ENCODE measurements at places on chromosomes 3 and 15. TPM values are rescaled to one million over a fixed set of nuclear protein-coding genes. Genes with fewer than 3 reads are reported as not detected.

CKMT1B gene
- total RNA-seq: 0.66 TPM

GAP43 gene
- not detected for total RNA-seq

ACAN gene
- not detected for total RNA-seq

KNG1 gene
- total RNA-seq: not detected

ASB14 gene
- total RNA-seq: not detected

TUSC7 gene
- total RNA-seq: not detected

LRRC34 gene
- total RNA-seq: 4.7 TPM

SKOR1 gene
- total RNA-seq: 0.09 TPM

DNA sequence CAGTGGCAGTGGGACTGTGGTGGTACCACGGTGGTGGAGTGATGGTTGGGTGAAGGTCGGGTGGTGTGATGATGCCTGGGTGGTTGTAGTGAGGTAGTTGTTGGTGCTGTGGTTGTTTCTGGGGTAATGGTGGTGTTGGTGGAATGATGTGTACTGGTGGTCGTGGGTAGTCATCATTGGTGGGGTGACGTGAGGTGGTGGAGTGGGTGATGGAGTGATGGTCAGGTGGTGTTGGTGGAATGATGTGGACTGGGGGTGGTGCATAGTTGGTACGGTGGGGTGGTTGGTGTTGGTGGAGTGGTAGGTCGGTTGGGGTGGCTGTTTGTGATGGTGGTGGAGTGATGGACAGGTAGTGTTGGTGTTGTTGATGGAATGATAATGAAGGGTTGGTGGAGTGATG, 87.1 kb downstream of the PDCD6IP start:
- peak; percentile 47 for DNase-seq

- no peak for DNase-seq
These were observed 178.8 kb downstream of the ABHD5 start for GRCh38 chr3:43869491-43869890.

DNA sequence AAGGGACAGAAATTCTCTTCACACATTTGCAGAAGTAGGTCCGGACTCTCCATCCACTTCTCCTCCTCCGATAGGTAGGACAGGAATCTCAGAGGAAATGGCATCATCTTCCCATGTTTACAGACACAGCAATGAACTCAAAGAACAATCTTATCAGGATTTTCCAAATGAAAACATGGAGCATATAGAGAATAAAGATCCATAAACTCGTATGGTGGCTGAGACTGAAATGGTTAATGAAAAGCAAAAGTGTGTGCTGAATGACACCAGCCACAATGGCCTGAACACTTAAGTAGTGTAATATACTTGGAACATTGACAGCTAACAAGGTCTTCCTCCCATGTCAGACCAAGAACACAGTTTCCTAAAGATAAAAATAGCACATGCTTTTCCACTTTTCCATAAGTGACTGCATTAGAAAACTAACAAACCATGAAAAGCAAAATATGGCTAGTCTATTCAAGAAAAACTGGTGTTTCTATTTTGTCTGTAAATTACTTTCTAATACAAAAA, 5.8 kb downstream of the CCRL2 start:
- no peak for DNase-seq

GRCh38 chr3:65524584-65524983, 514.1 kb downstream of the MAGI1 start:
- DNase-seq: no peak

DNA sequence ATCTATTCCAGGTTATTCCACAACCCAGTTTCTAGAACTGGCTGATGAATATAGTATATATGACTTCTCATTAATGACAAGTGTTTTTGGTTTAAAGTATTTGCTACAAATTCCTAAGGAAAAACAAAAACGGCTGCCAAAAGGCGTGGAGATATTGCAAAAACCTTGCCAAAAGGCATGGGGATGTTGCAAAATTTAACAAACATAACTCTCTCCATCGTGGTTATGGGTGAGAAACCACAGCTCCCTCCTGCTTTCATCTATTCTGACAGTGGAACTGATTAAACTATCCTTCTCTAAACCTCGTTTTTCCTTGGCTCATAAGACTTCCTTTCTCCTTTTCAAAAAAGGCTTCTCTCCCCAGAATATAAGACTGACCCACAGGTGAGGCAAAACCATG, 342.0 kb upstream of the PDZRN3 start:
- no peak for DNase-seq

DNA sequence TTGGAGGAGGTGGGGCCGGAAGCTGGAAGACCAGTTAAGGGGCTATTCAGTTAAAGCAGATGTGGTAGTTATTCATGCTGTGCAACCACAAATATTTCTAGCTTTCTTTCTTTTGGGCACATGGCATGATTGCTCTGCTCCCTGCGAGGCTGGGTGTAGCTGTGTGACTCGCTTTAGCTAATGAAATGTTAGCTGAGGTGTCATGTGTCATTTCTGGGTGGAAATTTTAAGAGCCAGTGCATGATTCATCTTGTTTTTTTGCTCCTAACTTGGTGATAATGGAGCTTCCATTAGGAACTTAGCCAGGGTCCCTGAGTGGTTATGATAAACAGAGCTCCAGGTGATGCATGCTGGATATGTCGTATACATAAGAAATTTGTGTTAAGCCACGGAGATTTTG, 300.6 kb downstream of the SATB1 start:
- DNase-seq: no peak

- DNase-seq: no peak
These were observed 390.7 kb downstream of the EFHB start for GRCh38 chr3:19543212-19543841.

- DNase-seq: peak; percentile 87
These were observed 6.0 kb upstream of the SLC28A1 start for GRCh38 chr15:84878504-84878903.

DNA sequence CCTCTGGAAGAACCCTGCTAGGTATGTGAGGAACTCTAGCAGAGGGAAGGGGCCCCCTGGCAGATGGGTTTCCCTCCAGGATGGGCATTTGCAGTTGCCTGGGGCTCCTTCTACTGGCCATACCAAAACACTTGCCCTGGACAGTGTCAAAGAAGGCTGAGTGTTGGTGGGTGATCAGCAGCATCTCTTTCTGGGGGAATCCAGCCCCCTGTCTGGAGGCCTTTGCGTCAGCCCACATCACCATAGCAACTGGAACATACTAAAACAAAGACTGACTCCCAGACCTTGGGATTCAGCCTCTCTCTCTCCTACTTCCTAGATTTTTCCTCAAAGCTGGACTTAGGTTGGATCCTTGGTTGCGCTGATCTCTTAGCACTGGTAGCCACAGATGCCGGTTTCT, 8.1 kb downstream of the CEMIP start:
- DNase-seq: no peak

- no peak for DNase-seq
These were observed 28.4 kb upstream of the PIK3CB start for GRCh38 chr3:138862924-138863775.

GRCh38 chr3:155053756-155054155, 26.4 kb upstream of the MME start:
- DNase-seq: no peak

- peak; percentile 89 for DNase-seq
These were observed 527 bp downstream of the B2M start for GRCh38 chr15:44711743-44712345.

- DNase-seq: no peak
These were observed 106.1 kb downstream of the MEGF11 start for GRCh38 chr15:66147440-66147839.

DNA sequence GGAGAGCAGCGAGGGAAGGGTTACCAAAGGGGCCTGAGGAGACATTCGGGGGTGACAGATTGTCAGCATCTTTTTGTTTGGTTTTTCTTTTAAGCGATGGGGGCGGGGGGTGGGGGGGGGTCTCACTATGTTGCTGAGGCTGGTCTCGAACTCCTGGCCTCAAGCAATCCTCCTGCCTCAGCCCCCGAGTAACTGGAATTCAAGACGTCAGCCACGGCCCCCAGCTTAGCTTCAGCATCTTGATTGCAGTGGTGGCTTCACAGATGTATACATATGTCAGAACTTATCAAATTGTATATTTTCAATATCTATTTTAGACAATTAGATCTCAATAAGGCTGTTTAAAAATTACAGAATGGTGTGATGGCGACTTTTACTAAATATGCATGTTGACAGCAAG, 30.9 kb downstream of the ZDHHC19 start:
- DNase-seq: no peak

DNA sequence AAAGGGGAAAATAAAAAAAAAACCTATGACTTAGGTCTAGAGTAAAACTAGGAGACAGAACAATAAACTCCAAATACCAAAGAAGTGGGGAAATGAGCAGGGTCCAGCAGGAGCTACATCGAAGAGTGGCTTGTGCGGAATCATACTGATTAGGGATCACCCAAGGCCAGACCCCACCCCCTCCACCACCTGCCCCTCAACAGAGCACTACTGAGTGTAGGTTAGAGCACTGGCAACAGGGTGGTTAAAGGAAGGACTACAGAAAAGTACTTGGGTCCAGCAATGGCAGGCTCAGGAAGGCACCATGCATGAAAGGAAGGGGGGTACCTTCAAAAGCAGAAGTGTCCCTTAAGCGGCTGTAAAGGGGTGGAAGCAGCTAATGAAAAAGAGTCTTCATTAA, 96.2 kb downstream of the UBE3A start:
- DNase-seq: no peak

DNA sequence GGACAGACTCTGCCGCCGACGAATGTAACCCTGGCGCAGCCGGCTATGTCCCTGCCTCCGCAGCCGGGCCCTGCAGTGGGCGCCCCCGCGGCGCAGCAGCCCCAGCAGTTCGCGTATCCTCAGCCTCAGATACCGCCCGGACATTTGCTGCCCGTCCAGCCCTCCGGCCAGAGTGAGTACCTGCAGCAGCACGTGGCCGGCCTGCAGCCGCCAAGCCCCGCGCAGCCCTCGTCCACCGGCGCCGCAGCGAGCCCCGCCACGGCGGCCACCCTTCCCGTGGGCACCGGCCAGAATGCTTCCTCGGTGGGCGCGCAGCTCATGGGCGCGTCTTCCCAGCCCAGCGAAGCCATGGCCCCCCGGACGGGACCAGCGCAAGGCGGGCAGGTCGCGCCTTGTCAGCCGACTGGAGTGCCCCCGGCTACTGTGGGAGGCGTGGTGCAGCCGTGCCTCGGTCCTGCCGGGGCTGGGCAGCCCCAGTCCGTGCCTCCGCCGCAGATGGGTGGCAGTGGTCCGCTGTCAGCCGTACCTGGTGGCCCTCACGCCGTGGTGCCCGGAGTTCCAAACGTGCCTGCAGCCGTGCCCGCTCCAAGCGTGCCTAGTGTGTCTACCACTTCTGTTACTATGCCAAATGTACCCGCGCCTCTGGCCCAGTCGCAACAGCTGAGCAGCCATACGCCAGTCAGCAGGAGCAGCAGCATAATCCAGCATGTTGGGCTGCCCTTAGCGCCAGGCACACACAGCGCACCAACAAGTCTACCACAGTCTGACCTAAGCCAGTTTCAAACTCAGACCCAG, 2.4 kb downstream of the TSC22D2 start:
- peak; percentile 79 for DNase-seq

DNA sequence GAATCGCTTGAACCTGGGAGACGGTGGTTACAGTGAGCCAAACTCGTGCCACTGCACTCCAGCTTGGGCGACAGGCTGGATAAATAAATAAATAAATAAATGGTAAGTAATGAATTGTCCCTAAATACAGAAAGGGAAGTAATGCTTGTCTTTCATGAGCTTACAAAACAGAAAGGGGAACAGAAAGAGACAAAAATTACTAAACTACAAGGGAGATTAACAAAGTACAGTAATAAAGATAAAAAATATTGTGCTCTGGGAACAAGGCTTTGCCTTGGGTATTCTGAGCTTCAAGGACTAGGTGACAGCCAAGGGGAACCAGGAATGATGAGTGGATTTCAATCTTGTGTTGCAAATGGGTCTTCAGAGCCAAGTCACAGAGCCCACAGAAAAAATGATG, 9.2 kb upstream of the HLTF start:
- no peak for DNase-seq

DNA sequence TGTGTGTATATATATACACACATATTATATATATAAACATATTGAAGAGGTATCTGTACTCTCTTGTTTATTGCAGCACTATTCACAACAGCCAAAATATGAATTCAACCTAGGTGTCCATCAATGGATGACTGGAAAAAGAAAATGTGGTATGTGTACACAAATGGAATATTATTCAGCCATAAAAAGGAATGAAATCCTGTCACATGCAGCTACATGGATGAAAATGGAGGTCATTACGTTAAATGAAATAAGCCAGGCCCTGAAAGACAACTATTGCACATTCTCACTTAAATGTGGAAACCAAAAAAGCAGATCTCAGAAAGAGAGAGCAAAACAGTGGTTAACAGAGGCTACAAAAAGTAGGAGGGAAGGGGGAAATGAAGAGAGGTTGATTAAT, 49.5 kb downstream of the CEP70 start:
- DNase-seq: no peak

DNA sequence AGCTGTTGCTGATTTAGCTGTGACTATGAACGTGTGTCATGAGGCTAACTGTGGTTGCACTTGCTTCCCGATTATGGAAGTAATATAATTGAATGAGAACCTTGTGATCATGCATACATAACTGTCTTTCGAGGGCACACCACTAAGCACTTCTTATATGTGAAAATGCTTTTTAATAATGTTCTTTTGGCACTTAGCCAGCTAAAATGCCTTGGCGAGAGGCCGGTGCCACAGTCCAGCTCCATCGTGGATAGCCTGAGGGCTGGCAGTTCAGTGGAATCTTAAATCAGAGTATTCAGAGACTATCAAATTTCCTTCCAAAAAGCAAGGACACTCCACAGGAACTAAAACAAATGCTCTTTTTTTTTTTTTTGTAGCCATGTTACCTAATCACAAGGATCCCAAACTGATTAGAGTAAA, 161.6 kb upstream of the FRMD4B start:
- no peak for DNase-seq

GRCh38 chr15:63818629-63819028, 15.1 kb downstream of the HERC1 start:
- DNase-seq: no peak

DNA sequence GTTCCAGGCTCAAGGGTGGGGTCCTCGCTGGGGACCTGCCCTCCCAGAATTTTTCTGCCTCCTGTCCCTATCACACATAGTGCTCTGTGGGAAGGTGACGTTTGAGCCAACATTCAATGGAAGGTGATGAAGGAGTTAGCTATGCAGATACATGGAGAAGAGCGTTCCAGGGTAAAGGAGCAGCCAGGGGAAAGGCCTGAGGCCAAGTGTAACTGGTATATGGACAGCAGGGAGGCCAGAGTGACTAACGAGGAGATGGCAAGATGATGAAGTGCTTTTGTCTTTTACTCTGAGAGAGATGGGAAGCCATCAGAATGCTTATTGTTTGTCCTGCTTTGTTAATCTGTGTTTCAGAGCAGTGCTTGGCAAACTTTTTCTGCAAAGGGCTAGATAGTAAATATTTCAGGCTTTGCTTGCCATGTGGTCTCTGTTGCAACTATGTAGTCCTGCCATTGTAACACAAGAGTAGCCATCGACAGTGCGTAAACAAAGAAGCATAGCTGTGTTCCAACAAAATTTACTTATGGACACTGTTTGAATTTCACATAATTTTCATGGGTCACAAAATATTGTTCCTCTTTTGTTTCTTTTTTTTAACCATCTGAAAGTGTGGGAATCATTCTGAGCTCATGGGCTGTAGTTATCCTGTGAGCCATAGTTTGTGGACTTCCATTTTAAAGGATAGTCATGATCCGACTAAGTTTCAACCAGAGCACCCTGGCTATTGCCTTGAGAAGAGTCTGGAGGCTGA, 25.8 kb upstream of the PIAS1 start:
- DNase-seq: no peak

GRCh38 chr3:189233225-189233858, 61.6 kb downstream of the TPRG1 start:
- no peak for DNase-seq

GRCh38 chr3:52001443-52001974, 5.8 kb upstream of the RPL29 start:
- peak; percentile 96 for DNase-seq

- DNase-seq: no peak
These were observed 6.6 kb downstream of the EHD4 start for GRCh38 chr15:41965441-41966413.

- DNase-seq: no peak
These were observed 101.6 kb upstream of the RAD18 start for GRCh38 chr3:9064850-9065249.

Measured in activated CD4-positive, alpha-beta T cell treated with anti-CD3 and anti-CD28 coated beads, Interleukin-2, amount 10 ng/mL, durations not matched to agents 24 days and 14 days (primary cell).